Heart left ventricle (tissue), 16 donors: ENCODE measurements at places on chromosomes 6 and 20.

GRCh38 chr6:160076009-160076408 is 45.6 kb upstream of the SLC22A1 start:
- no peak overlapping the region for H3K4me3 ChIP-seq
- H3K27ac ChIP-seq: no peak overlapping the region
- H3K27me3 ChIP-seq: no peaks in the 10 kb centered on the region
- no peaks in the 10 kb centered on the region for H3K4me1 ChIP-seq
- no peaks in the 10 kb centered on the region for H3K36me3 ChIP-seq

DNA sequence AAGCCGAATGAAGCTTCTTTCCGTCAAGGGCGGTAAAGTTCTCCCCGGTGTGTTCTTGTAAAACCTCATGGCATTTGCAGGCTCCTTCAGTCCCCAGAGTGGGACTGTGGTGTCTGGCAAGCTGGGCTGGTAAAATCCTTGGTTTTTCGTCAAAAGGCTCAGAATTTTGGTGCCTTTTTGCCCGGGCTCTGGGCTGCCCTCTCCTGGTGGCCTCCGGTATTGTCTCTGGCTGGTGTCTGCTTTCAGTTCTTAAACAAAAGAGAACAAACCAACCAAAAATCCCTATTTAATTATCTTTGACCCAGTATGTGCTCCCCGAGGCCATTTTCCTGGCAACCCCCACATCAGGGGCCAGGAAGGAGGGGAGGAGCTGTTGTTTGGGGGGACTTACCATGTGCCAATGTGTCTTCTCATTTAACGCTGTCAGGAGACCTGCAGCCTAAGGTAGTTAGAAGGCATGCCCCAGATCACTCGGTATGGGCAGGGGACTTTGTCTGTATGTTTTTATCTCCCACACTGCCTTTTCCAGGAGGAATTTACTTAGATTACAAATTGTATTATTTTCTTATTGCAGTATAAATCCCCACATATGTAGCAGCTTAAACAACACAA is 11.1 kb downstream of the CDH4 start:
- peaks cover 8% of the 10 kb centered on the region for H3K27me3 ChIP-seq
- no peak for DNase-seq
- no peak overlapping the region for H3K27ac ChIP-seq
- H3K36me3 ChIP-seq: no peaks in the 10 kb centered on the region
- H3K4me3 ChIP-seq: no peak overlapping the region

DNA sequence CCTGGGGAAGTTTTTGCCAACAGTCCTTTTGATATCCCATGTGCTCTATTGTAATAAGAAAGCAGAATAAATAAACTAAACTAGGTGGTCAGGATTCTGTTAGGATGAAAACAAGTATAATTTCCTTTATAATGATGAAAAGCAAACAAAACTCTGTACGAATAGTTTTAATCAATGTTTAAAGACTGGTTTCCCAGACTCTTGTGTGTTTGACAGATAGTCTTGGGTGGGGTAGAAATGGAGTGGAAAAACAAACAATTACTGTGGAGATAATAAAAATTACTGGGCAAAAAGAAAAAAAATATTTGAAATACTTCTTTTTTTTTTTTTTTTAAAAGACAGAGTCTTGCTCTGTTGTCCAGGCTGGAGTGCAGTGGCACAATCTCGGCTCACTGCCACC is 152.1 kb upstream of the FLRT3 start:
- no peak overlapping the region for H3K27ac ChIP-seq
- H3K36me3 ChIP-seq: no peaks in the 10 kb centered on the region
- no peak overlapping the region for H3K4me3 ChIP-seq
- H3K4me1 ChIP-seq: no peaks in the 10 kb centered on the region
- DNase-seq: no peak

DNA sequence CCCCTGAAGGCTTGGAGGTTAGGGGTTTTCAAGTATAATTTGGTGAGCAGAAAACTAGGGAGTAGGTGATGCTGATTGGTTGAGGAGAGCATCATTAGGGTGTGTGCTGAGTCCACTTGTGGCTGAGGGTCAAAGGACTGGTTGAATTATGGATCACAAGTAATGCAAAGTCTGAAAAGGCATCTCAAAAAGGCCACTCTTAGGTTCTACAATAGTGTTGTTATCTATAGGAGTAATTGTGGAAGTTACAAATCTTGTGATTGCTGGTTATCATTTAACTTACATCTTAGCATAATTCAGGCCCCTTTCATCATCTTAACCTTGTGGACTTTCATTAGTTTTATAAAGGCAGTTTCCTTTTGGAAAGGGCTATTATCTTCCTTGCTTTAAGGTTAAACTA is 60.8 kb downstream of the UBR2 start:
- H3K4me3 ChIP-seq: no peak overlapping the region
- DNase-seq: no peak
- H3K36me3 ChIP-seq: peaks cover 73% of the 10 kb centered on the region
- peaks cover 7% of the 10 kb centered on the region for H3K4me1 ChIP-seq
- H3K27ac ChIP-seq: no peak overlapping the region

DNA sequence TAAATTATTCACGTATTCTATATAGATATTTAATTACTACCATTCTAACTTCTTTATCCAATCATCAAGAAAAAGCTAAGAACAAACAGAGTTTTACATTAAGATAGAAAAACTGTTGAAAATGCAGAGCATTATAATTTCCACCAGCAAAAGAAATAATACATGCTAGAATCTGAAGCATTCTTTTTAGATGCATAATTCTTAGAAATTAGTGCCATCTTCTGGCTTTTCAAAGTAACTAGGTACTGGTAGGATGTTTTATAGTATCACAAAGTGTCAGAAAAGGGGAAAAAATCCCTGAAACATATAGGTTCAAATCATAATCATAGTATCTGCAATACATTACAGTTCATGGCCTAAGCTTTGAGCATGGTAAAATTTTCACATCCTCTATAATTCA is 178.9 kb downstream of the PHF3 start:
- H3K27ac ChIP-seq: no peak overlapping the region
- H3K4me3 ChIP-seq: no peak overlapping the region
- no peaks in the 10 kb centered on the region for H3K27me3 ChIP-seq
- H3K36me3 ChIP-seq: no peaks in the 10 kb centered on the region

DNA sequence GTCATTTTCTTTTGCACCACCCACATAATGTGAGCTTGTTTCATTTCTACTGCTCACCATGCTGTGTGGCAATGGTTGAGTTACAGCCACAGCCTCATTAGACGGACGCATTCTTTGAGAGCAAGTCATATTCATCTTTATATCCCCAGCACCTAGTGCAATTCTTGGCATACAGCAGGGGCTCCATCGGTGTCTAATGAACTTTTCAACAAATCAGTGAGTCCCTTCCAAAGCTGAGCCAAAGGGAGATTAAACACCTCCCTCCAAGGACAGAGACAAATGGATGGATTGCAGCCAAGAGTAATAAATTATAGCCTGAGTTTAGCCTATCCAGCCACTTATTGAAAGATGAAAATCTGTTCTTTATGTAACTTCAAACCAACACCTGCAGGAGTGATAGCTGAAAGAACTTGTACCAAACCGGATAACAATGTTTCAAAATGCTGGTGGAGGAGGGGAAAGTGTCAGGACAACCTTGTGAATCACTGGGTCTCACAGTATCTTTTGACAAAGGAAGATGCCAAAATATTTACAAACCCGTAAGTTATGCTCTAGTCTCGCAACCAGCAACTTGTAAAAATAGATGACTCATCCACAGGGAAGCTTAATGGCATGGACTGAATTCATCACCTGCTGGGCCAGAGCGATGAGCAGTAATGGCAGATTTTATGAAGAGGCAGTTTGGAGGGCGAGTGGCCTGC is 139.0 kb downstream of the PXDC1 start:
- H3K4me1 ChIP-seq: no peaks in the 10 kb centered on the region
- no peak overlapping the region for H3K4me3 ChIP-seq
- DNase-seq: no peak
- H3K27me3 ChIP-seq: no peaks in the 10 kb centered on the region
- no peaks in the 10 kb centered on the region for H3K36me3 ChIP-seq
- H3K27ac ChIP-seq: no peak overlapping the region

GRCh38 chr20:3819411-3820047 is 818 bp upstream of the AP5S1 start:
- peak overlapping the region; percentile 67 for H3K4me3 ChIP-seq
- H3K27me3 ChIP-seq: no peaks in the 10 kb centered on the region
- H3K27ac ChIP-seq: peak overlapping the region; percentile 98
- peaks cover 3% of the 10 kb centered on the region for H3K36me3 ChIP-seq
- no peak for DNase-seq
- peaks cover 3% of the 10 kb centered on the region for H3K4me1 ChIP-seq

DNA sequence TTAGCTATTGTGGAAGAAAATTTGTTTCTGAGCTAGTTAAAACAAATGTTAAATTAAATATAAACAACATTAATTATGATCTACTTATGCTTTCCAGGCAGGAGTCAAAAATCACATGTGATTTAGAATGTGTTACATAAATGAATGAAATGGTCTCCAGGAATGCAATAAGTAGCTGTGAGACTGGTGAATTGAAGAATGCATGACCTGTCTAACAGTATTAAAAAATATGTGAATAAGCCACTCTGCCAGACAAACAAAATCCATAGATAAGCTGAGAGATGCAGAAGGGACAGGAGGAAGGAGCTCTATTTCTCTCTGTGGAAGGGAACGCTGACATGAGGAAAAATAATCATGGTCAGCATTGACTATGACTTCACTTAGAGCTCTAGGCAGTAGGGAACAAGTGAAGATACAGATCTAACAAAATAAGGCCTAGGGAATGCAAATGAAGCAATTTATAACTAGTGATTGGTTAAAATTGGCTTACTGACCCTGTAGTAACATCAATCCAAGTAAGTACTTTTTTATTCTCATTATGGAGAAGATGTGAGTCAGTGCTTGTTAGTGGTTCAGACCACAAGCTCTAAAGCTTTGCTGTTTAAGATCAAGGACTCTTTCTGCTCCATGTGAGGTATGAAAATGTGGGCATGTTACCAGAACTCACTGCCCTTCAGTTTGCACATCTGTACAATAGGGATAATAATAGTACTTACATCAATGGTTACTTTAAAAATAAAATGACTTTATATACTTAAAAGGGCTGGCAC is 432.6 kb downstream of the MMUT start:
- H3K4me1 ChIP-seq: no peaks in the 10 kb centered on the region
- no peaks in the 10 kb centered on the region for H3K36me3 ChIP-seq
- DNase-seq: no peak
- no peak overlapping the region for H3K4me3 ChIP-seq
- no peaks in the 10 kb centered on the region for H3K27me3 ChIP-seq

- no peak overlapping the region for H3K4me3 ChIP-seq
- peak overlapping the region; percentile 48 for H3K27ac ChIP-seq
- H3K27me3 ChIP-seq: no peaks in the 10 kb centered on the region
- H3K4me1 ChIP-seq: peaks cover 40% of the 10 kb centered on the region
- peaks cover 91% of the 10 kb centered on the region for H3K36me3 ChIP-seq
- peak; percentile 70 for DNase-seq
These were observed 321.1 kb downstream of the SYNE1 start for GRCh38 chr6:152316024-152316423.

DNA sequence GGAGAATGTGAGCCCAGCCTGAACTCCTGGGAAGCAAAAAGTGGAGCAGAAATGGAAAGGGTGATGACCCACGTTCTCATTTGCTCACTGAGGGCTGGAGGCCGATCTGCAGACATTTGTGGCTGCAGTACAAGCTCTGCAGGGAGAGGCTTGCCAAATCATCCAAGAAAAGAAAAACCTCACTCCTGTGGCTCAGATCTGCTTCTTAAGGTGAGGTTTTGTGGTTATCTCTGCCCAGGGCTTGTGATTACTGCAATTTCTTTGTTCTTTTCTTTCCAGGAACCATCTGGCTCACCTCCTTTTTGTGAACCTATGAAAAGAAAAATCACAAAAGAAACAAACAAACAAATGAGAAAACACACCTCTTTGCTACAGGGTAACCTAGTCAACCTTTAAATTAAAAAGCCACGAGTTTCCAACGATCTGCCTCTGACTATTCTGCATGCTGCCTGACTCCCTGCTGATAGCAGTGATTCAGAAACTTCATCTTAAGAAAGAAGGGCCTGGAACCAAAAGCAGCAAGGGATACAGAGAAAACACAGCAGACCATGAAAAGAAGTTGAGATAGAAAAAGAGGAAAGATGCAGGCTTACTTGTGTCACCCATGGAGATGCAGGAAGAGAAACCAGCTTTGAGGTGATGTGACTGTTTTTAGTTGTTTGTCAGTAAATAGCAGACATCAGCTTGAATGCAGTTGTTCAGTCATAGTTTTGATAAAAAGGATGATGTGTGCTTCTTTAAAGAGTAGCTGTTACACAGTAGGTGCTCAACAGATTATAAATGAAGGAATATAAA is 165.1 kb downstream of the LMBRD1 start:
- H3K27ac ChIP-seq: no peak overlapping the region
- no peaks in the 10 kb centered on the region for H3K27me3 ChIP-seq
- no peaks in the 10 kb centered on the region for H3K4me1 ChIP-seq
- H3K36me3 ChIP-seq: no peaks in the 10 kb centered on the region
- no peak overlapping the region for H3K4me3 ChIP-seq

- peaks cover 3% of the 10 kb centered on the region for H3K4me1 ChIP-seq
- no peak for DNase-seq
- no peaks in the 10 kb centered on the region for H3K36me3 ChIP-seq
- no peak overlapping the region for H3K4me3 ChIP-seq
These were observed 18.3 kb downstream of the RAET1L start for GRCh38 chr6:150006961-150007464.

GRCh38 chr6:125477844-125478243 is 176.1 kb upstream of the HDDC2 start:
- H3K4me3 ChIP-seq: no peak overlapping the region
- no peaks in the 10 kb centered on the region for H3K4me1 ChIP-seq
- H3K27ac ChIP-seq: no peak overlapping the region
- H3K27me3 ChIP-seq: no peaks in the 10 kb centered on the region
- no peak for DNase-seq
- no peaks in the 10 kb centered on the region for H3K36me3 ChIP-seq
